ENCODE measurements at places on chromosomes 4 and X.

DNA sequence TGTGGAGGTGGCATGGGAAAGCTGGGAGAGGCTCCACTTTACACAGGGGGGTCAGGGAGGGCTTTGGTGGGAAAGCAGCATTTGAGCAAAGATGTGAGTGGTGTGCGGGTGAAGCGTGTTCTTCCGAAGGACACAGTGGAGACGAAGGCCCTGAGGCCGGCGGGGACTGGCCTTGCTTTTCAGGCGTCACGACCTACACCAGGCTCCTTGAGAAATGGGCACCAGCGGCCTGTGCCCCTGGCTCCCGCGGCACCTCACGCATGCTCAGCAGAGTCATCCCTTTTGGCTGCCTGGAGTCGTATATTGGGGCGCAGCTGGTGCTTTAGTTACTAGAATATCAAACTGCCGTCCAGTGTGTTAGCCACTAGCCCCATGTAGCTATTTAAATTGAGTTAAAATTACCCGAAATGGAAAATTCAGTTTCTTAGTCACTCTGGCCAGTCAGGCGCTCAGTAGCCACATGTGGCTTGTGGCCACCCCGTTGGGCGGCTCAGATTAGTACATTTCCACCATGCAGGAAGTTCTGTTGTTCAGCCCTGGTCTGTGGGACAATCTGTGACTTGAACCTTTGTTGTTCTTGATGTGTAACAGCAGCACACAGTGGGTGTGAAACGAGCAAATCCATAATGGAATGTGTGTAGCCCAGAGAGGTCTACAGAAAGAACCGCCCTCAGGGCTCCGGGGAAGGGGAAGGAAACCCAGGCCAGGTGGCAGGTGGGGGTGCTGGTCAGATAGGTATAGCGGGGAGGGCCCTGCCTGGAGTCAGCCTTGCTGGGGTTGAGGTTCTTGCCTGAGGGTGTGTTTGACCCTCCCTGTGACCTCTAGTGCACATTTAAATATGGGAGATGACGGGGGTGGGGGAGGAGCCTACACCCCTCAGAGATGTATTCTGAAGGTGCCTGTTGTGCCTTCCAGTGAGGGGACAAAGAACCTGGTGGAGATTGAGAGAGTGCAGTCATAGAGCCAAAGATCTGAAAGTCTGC, 30.4 kb downstream of the TBC1D14 start:
- no peak for DNase-seq

GRCh38 chr4:186097386-186097785, 7.1 kb upstream of the FAM149A start:
- no peak for DNase-seq

DNA sequence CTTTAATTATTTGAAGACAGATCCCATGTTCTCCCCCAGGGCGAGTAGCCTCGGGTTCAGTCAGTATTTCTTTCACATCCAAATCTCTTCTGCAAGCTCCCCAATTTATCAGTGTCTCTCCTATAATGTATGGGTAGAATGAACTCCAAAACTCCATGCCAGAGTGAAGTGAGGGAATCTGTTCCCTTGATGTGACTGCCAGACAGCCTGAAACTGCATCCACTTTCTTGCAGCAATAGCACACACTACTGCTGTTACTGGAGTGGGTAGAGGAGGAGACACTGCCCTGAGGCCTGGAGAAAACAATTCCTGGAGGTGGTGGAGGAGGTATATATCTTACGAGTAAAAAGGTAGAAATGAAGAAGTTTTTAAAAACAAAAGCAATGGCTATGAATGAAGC, 11.0 kb downstream of the LNX1 start:
- no peak for DNase-seq

DNA sequence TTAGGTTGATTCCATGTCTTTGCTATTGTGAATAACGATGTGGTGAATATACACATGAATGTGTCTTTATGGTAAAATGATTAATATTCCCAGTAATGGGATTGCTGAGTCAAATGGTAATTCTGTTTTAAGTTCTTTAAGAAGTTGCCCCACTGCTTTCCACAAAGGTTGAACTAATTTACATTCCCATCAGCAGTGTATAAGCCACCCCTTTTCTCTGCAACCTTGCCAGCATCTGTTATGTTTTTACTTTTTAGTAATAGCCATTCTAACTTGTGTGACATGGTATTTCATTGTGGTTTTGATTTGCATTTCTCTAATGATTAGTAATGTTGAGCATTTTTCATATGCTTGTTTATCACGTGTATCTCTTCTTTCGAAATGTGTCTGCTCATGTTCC, 503.3 kb downstream of the PCDH18 start:
- no peak for DNase-seq

GRCh38 chr4:118810991-118811764, 24.7 kb downstream of the SEC24D start:
- no peak for DNase-seq

DNA sequence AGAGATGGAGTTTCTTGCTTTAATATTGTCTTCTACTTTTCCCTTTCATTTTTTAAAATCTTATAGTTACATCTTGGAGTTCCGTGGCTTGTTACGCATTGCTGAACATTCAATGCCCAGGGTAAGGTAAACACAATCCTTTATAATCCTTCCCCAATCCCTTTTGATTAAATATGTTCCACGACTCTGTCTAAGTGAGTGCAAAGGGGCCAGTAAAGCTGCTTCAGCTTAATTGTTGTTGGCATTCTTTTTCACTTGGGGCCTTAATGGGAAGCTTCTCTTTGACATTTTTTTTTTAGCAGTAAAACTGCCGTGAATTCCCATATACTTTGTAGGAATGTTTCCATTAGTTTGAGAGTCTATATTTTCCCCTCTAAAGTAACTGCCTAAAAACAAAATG, 1028.1 kb downstream of the C4orf33 start:
- no peak for DNase-seq

- no peak for DNase-seq
These were observed 102.8 kb downstream of the STOX2 start for GRCh38 chr4:184007891-184008290.

GRCh38 chrX:137566746-137567679, 1.1 kb downstream of the ZIC3 start:
- DNase-seq = no peak

DNA sequence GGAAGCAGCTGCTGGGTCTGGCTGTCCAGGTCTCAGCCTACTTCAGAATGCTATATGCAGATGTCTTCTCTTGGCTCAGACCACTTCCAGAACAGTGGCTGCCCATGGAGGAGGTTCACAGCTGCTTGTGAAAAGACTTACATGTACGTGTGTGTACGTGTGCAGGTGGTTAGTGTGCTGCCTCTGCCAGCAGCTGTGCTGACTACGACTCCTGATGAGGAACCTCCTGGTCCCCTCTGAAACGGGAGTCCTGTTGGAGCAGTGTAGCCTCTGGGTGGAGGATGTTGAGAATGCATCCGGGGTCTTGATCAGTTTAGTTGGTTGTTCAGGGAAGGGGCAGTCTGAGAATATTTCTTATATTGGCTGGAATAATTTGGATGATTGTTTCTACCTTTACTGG, 155.9 kb upstream of the WDR1 start:
- no peak for DNase-seq

DNA sequence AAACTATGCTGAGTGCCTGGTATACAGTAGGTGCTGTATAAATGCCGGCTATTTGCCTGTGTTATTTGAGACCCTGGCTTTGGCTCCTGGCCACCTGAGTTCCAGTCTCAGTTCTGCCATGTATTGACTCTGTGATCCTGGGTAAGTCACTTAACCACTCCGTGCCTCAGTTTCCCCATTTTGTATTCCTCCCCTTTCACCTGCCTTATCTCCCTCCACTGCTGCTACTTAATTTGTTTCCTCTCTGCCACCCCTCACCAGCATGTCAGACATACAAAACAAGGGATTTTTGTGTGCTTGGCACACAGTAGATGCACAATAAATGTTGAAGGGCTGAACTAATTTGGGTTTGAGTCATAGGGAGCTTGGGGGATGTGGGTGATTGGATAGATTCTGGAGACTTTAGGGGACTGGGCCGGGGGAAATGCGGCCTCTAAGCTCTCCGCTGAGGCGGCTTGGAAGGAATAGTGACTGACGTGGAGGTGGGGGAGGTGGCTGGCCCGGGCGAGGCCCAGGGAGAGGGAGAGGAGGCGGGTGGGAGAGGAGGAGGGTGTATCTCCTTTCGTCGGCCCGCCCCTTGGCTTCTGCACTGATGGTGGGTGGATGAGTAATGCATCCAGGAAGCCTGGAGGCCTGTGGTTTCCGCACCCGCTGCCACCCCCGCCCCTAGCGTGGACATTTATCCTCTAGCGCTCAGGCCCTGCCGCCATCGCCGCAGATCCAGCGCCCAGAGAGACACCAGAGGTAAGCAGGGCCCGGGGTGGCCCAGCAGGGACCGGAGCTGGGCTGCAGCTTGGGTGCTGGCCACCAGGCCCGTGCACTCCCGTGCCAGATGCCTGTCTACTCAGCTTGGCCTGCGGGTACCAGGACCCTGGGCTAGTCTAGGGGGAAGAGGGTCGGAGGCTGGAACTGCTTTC, at the start of gene TIMP1:
Gene TIMP1, plus strand, starts transcription at position 706 of the 917 bp plus-strand sequence. CDS start 980 bp downstream, outside the sequence.
- no peak for DNase-seq

DNA sequence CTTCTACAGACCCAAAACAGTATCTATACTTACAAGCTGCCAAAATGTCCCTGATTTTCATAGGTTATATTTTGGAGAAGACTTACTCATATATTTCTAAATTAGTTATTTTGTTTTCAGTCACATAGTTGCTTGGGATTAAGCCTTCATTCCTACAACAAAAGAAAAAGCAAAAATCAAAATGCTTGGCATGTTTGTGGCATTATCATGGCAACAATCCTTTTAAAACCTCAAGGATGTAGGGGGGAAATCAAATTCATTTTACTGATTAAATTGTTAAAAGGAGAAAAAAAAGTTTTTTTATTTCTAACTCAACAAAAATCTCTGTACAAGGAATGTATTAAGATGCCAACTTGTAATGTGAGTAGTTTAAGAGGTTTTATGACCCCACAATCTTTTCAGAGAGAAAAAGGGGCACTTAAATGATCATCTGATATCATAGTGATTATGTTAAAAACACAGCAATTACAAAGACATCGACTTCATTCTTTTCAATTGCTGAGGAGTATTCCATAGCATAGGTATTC, 23.5 kb downstream of the TXK start:
- no peak for DNase-seq

DNA sequence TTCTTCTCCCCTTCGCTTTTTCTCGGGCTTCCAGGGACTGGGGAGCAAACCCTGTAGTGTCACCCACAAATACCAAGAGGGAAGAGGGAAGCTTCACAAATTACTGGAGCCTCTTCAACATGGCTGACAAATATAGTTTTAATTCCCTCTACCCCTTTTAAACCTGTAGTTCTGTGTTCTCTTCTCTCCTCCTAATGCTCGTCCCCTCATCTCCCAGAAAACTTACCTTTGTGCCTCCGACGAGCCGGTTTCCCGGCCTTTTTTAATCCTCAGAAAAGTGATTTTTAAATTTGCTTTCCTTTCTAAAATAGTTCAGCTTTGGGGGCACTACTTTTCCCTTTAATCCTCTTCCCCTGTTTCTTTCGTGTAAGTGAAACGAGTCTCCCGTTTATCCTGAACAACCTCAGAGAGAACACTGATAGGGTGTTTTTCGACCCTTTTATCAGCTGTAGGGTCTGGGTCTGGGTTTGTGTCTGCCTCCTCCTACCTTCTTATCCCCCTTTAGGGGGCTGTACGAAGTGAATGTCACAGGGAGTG, 408 bp downstream of the TET2 start:
- no peak for DNase-seq

- no peak for DNase-seq
These were observed 69.1 kb downstream of the TET2 start for GRCh38 chr4:105215609-105216313.

GRCh38 chr4:169117591-169118081, 107.6 kb upstream of the CBR4 start:
- no peak for DNase-seq

GRCh38 chr4:83340692-83341343, 6.2 kb upstream of the HPSE start:
- DNase-seq = no peak

GRCh38 chr4:55931043-55931442, 17.7 kb upstream of the CEP135 start:
- DNase-seq = no peak

DNA sequence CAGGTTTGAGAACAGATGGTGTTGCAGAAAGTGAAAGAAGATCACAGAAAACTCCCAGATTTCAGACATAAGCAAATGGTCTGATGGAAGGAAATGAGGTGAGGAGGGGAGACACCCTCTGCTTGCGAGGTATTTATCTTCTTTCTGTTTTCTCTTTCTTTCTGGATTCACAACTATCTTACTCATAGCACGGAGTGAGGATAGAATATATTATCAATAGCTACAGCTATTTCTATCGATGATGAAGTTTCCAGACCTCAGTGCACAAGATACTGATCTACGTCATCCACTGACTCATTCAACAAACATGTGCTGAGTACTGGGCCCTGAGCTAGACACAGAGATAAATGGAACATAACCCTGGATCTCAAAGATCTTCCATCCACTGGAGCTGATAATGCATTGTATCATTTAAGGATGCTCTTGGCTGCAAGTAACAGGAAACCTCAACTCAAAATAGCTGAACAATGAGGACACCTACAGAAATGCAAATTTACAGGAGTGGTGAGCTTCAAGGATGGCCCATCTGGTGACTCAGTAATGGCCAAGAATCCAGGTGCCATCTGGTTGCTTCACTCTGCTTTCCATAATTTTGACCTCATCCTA, 21.2 kb downstream of the SLC2A9 start:
- no peak for DNase-seq

GRCh38 chrX:13752141-13752540, 17.6 kb downstream of the OFD1 start:
- DNase-seq = no peak

DNA sequence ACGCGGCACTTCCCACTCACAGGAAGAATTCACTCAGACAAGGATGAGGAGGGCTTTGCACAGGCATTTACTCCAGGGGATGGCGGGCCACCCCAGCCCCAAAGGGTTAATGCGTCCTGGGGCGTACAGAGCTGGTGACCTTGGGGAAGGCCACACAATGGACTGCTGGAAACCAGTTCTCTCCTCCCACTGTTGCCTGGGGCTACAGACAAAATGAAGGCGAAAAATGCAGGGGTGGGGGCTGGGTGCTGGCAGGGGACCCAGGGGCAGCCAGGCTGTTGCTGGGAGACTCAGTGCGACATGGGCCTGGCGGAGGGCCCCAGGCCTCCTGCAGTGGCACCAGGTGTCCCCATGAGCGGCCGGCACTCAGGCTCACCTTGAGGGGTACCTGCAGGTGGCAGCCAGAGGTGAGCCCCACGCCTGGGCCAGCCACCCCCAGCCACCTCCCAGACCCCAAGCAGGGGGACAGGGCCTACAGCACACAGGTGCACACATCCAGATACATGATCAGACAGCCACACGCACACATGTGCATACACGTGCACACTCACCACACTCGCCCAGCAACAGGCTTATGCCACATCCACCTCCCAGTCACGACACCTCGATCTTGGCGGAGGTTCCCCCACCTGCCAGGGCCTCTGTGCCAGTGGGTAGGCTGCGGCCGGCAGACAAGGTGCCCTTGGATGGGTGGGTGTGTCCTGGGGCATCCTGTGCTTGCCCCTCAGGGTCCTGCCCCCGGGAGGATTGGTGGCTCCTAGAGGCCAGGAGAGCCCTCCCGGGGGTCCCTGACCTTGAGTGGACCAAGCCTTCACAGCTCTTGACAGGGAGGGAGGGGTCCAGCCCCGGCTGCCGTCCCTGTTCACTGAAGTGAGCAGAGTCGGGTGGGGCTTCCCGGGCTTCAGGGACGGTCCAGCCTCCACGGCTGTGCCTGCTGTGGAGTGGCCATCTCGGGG, 13.1 kb downstream of the NAT8L start:
- DNase-seq = no peak

All from NCI-H187 (cell line).